KBM-7 (cell line): ENCODE measurements at places on chromosomes 7 and 10.

DNA sequence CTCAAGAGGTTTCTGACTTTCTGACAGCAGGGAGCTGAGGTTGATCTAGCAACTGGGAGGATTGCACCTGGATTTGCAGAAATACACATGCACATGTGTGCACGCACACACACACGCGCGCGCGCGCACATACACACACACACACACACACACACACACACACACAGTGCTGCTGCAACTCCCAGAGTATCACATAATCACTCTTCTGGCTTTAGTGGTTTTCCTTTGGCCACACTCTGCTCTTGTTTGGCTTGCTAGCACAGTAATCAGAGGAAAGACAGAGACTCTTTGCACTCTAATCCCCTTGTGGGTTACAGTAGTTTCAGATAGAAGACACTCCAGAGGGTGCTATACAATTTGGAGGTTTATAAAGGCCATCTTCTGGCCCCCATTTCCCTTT, 705.0 kb downstream of the AUTS2 start:
- no peak for DNase-seq

DNA sequence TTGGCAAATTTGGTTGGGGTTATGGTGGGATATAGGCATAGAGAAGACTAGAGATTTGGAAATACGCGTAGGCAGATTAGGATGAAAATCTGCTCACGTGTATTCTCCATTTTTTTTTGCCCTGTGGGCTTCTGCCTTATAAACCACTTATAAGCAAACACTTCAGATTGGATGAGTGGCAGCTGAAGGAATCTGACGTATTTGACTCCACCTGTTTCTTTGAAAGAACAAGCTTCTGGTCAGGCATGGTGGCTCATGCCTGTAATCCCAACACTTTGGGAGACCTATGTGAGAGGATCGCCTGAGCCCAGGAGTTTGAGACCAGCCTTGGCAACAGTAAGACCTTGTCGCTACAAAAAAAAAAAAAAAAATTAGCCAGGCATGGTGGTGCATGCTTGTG, 5.1 kb downstream of the STK31 start:
- no peak for DNase-seq

DNA sequence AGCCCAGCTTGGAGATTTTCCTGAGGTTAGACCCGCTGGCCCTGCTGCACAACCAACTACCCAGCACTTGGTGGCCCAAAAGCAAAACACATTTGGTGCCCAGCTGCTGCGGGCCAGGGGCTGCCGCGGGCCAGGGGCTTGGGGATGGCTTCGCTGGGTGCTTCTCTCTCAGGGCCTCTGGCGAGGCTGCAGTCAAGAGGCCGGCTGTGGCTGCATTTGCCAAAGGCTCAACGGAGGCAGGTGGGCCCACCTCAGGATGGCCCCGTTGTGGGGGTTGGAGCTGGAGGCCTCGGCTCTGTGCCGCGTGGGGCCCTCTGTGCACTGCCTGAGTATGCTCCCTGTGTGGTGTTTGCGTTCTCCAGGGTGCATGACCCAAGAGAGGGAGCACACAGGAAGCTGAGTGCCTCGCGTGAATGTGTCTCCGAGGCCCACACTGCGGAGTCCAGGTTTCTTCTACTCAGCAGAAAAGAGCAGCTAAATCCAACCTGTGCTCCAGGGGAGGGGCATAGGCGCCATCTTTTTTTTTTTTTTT, 17.5 kb upstream of the UBE3C start:
- no peak for DNase-seq

DNA sequence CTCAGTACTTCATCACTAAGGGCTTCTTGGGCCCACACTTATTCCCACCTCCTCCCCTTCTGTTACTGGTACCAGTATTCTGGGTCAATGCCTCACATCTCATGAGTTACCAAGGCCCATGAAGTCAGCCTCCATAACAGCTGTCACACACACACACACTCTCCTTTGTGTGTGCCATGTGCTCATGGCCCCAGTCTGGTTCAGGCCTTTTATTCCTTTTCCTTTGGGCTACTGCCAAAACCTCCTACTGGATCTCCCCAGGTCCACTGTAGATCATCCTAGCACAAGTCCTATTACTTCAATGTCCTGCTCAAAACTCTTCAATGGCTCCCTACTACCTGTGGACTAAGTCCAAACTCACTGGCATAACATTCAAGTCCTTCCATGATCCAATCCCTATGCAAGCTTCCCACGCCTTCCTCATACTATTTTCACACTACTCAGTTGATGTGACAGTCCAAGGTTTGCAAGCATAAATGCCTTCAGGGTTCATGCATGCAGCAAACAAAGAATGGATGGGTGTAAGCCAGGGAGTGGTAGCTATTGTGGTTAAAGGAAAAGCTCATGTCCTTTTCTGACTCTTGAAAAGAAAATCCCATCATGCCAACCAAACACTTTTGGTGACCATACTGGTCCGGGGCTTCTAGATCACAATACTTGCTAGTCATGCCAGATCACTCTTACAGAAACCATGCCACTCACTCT, 68.1 kb downstream of the CCDC6 start:
- DNase-seq, result no peak

DNA sequence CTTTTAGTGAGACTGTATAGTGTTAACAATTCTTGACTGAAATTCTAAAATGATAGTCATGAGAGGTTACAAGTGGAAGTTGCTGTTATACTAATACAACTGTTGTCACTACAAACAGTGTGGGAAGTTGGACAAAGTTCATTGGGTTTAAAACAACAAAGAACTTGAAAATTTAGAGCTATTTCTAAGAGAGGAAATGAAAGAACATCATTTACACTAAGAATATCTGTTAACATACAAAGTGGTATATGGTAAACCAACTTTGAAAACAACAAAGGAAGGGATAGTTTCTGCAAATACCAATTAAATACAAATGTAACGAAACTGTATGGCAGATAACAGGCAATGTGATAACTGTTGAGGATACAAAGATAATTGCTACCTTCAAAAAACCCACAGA, 11.6 kb downstream of the MTPN start:
- DNase-seq, result no peak

DNA sequence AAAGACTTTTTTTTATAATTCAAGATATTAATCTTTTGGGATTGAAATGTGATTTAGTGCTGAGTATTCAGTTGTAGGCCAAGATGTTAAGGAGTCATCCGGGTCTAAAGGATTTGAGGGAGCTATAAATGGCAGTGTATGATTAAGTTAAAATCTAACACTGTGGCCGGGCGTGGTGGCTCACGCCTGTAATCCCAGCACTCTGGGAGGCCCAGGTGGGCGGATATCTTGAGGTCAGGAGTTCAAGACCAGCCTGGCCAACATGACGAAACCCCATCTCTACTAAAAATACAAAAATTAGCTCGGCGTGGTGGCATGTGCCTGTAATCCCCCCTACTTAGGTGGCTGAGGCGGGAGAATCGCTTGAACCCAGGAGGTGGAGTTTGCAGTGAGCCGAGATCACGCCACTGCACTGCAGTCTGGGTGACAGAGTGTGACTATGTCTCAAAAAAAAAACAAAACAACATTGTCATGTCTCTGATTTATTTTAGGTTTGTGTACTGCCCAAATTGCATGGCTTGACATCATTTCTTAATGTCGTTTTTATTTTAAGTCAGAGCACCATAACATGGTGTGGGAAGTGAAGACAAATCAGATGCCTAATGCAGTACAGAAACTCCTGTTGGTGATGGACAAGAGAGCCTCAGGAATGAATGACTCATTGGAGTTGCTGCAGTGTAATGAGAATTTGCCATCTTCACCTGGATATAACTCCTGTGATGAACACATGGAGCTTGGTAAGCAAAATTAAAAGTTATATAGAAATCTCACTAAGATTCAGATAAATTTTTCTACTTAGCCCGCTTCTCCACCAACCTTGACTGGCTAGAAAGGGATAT, 10.7 kb downstream of the HBP1 start:
- DNase-seq, result no peak

DNA sequence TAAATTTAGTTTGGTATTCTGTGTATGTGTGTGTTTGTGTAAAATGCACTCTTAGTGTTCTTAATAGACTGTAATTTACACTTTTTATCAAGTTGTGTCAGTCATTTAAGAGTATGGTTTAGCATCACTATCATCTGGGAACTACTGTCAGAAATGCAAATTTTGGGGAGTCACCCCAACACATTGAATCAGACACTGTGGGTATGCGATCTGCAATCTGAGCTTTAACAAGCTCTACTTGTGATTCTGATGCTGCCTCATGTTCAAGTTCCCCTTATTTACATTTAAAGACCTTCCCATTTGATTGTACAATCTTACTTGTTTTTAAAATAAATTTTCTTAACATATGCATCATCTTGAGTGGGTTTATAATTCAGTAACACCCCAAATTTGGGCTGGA, 218.1 kb upstream of the FOXP2 start:
- DNase-seq, result no peak

GRCh38 chr10:60649485-60650377, 128.5 kb upstream of the CDK1 start:
- no peak for DNase-seq

DNA sequence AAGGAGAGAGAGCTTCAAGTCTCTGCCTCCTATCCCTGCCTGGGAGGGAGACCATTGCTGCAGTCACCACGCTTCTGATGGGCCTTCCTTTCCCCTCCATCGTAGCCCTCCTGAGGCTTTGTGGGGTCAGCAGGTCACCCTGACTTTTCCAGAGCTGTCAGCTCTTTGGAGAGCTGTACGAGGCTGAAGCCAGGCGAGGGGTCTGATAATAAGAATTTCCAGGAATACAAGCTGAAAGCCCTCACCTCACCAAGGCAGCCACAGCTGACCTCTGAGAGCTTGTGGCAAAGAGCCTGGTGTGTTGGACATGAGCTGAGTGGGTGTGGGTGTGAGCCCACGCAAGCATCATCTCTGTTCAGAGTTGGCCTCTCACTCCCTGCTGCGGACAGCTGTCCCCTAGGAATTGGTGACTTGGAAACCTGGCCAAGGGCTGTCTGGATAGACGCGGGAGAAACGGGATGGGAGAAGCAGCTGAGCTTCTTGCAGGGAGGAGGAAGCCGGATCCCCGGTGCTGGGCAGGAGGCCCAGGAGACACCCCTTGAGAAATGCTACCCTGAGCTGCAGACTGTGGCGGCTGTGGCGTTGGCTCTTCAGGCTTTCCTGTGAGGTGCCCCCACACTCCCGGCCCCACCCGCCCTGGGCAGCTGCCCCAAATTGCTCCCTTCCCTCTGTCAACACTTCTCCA, 122.1 kb upstream of the BTBD16 start:
- DNase-seq, result no peak

DNA sequence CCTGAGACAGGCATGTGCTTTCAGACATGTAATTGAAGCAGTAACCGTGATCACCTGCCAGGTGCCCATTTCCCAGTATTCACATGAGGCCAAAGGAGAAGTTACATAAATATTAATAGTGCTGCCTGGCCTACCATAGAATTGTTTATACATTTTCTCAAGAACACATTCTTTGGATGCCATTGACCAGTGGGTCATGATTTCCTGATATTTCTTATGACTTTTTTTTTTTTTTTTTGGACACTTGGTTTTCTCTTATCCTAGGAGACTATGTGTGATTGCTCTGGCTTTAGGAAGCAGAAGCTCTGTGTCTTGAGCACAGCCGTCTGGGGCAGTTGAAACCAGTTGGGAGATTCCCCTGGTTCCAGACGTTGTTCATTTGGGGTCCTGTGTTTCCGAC, 143.9 kb upstream of the NPS start:
- DNase-seq, result no peak

GRCh38 chr7:34939175-34939574, 98.1 kb downstream of the DPY19L1 start:
- no peak for DNase-seq

DNA sequence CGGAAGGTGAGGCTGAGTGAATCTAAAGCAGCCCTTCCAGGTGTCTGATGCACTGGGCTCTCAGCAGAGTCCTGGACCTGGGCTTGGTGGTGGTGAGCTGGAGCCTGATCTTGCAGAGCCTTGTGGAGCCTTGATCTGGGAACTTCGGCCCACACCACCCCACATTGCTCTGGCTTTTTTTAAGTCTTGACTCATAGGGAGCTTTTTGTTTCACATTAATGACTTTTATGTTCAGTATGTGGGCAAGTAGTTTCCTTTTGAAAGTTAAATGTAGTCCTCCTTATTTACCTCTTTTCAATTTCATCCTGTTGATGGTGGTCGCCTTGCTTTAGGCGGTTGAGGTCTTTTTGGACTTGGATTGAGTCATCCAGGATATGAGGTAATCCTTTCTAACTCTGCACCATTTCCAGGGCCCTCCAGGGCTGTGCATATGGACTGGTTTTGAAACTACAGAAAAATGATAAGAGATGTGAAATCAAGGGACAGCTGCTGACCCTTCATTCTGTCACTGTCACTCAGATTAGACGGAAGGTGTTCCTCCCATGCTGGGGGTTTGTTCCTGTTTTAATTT, 2.9 kb upstream of the NRAP start:
- no peak for DNase-seq

GRCh38 chr10:77311186-77311585, 326.4 kb downstream of the KCNMA1 start:
- no peak for DNase-seq

- DNase-seq, result no peak
Measured at GRCh38 chr7:132425942-132426341, 150.3 kb downstream of the PLXNA4 start.

DNA sequence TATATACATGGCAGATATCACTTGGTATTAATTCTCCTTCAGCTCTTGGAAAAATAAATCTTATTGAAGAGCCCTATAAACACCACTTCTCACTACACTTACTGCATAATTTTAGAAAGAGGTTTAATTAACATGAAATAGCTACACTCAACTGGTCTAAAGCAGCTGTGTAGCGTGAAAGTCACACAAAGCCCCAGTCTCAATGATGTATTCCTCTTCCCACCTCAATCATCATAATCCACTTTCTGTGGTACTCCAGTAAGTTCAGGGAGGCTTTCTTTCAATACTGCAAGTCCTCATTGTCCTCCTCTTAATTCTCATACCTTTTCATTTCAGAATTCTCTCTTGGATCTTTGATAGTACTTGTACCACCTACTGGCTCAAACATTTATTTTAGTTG, 688.0 kb downstream of the CNTNAP2 start:
- DNase-seq, result no peak

GRCh38 chr10:48900371-48900801, 39.3 kb downstream of the LRRC18 start:
- DNase-seq, result no peak

DNA sequence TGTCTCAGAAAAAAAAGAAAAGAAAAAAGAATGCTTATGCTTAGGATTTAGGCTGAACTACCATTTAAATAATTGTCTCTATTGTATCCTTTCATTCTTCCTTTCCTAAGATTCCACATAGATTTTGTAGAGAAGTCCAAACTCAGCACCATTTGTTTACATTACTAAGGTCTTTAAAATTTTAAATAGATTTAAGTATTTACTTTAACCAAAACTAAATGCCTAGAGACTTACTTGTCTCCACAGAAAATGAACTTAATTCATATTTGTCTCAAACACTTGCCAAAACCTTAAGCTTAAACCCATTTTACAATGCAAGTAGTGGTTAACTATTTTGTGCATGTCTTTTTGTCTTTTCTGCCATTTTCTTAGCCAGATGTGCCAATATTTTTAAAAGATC, 54.1 kb upstream of the ABI1 start:
- DNase-seq, result no peak

DNA sequence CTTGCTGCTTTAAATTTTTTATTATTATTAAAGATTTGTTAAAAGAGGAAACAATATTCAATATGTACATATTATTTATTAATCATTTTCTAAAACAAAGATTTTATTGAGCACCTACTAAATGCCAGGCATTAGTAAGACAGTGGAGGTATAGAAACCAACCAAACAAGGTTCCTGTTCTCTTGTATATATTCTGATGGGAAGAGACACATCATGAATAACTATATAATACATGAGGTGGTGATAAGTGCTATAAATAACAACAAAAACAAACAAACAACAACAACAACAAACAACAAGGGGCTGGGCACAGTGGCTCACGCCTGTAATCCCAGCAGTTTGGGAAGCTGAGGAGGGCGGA, 630 bp upstream of the LIPA start:
- no peak for DNase-seq
